ENCODE measurements at places on chromosomes 6 and 20.
A peak's percentile ranks its signal among the peaks of the same experiment; 100 is the strongest.

DNA sequence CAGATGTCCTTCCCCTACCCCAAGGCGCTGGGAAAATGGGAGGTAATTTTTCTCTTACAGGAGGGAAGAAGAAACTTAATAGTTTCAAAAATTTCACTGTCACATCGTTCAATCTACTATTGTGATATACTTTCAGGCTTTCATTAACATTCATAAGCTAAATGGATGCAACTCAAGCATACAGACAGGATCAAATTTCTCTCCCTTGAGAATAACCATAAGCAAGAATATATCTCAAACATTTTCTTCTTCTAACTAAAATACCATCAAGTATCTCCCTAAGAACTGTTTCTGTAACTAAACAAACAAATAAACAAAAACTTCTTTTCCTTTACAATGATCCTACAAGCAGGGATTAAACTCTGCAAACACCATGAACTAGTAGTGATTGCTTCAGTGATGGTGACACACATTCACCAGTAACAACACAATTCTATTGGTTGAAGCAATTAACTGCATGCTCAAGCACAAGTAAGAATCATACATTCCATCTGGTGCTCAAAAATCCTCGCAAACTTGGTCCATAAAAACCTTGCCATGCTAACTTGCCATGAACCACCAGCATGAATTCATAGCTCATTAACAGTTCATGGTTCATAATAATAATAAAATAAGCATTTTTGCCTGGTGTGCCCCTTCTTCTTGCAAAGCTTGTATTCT is 183.8 kb downstream of the PTPRK start:
- no peak for DNase-seq

DNA sequence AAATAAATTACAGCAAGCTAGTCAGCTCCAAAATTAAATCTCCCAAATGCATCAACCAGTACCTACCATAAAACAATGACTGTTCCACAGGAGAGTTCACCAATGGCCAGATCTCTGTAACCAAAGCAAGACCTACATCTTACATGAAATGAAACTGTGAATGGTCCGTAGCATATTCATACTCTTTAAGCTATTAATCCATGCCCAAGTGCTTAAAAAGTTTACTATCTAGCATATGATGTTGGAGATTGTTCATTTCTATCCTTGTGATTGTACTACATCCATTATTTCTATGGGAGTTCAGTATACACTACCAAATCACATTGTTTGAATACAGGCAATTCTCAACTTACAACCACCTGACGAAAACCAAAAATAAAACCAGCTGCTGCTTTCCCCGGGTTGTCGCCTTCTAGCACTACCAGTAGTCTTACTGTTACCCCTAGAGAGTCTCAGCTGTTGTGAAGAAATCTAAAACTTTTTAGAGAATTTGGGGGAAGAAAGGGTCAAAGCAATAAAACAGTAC is 38.0 kb downstream of the HIVEP2 start:
- no peak for DNase-seq

- DNase-seq = peak; percentile 22
Measured at GRCh38 chr6:155782320-155782731, 326.7 kb upstream of the NOX3 start.

DNA sequence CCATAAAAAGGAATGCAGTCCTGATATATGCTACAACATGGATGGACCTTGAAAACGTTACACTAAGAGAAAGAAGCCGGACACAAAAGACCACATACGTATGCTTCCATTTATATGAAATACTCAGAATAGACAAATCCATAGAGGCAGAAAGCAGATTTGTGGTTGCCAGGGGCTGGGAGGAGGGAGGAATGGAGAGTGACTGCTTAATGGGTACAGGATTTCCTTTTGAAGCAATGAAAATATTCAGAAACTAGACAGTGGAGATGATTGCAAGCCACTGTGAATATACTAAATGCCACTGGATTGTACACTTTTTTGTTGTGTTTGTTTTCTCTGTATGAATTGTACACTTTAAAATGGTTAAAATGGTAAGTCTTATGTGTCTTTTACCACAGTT is 29.4 kb upstream of the CDKN1A start:
- DNase-seq = no peak

GRCh38 chr6:85771925-85772430 is 129.3 kb upstream of the SYNCRIP start:
- no peak for DNase-seq

DNA sequence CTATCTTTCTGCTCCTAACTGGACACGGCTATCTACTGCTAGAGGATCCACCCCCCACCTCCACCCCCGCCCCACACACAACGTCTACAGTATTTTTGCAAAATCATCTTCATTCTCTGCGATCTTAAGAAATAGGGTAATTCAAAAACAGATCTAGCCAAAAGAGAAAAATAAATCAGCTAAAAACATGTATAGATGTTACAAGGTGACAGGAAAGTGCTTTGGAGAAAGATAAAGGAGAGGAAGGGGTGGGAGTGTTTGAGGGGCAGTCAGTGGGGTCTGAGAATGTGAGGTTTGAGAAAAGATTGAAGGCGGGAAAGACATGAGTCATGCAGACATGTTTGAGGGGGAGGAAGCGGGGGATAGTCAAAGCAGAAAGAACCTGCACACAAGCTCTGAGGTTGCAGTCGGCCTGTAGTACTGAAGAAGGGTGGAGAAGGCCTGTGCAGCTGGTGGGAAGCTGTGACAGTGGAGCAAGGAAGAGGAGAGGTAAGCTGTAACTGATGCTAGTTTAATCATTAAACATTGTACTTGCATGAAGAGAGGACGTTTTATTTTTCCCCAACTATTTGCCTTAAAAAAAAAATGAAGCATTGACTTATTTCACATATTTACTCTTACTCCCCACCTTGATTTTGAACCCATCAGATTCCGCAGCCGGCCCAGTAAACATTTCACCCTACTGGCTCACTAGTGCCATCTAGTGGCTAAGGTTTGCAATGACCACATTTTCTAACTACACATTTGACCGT is 332.6 kb downstream of the ADGRB3 start:
- peak; percentile 23 for DNase-seq

GRCh38 chr6:79895382-79896074 is 51.8 kb downstream of the ELOVL4 start:
- DNase-seq = no peak

- DNase-seq = no peak
Measured at GRCh38 chr6:39224523-39225182, 4.6 kb downstream of the KCNK5 start.

DNA sequence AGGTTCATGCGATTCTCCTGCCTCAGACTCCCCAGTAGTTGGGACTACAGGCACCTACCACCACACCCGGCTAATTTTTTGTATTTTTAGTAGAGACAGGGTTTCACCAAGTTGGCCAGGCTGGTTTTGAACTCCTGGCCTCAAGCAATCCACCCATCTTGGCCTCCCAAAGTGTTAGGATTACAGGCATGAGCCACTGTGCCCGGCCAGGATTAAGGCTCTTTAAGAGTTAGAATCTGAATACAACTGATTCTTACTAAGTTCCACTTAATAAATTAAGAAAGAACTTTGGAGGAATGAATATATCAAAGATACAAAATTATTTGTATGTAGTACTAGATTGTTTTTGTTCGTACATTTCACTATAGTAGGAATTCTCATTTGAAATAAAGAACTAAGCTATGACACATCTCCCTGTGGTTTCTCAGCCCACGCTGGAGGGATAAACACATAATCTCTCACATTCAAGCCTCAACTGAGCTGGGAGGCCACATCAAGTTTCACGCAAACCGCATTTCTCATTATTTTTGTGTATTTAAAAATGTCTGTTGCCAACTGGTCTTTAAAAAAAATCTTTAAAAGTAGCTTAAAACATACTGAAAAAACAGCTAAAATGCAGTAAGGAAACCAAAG is 34.2 kb downstream of the DTNBP1 start:
- DNase-seq = no peak

DNA sequence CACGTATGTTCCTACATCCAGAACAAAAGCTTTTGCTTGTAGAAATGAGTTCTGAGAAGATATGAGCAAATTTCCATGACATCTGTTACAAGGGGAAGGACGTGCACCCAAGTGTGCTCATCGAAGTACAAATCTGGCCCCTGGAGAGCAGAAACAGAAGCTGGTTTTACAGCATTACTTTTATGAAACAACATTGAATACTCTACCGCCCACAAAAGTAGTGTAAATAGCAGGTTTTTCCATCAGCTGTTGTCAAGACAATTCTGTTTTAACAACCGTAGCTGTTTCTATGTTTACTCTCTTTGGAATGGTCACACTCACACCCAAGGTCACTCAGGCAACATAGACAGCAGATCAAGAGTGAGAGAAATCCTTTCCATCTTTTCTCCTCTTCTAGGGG is 114.2 kb upstream of the SSTR4 start:
- DNase-seq = no peak

GRCh38 chr6:70725817-70726415 is 58.2 kb downstream of the SMAP1 start:
- no peak for DNase-seq

GRCh38 chr6:6790393-6790792 is 201.9 kb downstream of the LY86 start:
- no peak for DNase-seq

DNA sequence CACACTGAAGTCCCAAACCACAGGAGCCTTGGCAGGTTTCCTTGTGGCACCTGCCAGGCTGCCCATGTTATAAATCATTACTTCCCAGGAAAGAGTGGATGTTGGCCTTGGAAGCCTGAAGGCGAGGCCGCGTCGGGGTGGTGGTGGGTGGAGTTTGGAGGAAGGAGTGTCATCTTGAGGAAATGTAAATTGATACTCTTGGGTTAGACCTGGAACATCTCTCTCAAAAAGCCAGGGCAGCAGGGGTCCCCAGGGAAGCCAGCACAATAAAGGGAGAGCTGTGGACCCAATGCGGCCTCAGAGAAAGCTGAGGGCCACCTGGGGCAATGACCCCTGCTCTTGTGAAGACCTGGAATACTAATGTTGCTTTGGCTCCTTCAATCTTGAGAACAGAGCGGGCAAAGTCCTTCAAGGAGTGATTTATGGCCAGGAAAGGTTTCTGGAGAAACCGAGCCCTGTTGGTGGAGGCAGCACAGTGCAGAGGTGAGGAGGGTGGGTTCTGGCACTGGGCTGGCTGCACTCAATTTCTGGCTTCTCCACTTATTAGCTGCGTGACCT is 26.3 kb upstream of the TRAF3IP2 start:
- DNase-seq = no peak

GRCh38 chr6:8494730-8495129 is 59.4 kb upstream of the SLC35B3 start:
- no peak for DNase-seq

DNA sequence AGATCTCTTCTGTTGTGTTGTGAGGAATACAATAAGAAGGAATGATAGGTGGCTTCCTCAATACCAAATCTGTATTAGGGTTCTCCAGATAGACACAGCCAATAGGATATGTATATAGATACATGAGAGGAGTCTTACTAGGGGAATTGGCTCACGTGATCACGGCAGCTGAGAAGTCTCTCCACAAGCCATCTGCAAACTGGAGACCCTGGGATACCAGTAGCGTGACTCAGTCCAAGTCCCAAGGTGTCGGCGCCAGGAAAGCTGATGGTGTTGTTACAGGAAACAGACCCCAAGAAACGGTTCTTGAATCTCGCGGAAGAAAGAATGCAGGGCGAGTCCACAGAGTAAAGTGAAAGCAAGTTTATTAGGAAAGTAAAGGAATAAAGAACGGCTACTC is 61.4 kb downstream of the SYTL3 start:
- no peak for DNase-seq

GRCh38 chr6:132763269-132763668 is 5.6 kb upstream of the VNN2 start:
- DNase-seq = no peak

- no peak for DNase-seq
Measured at GRCh38 chr6:137903933-137904821, 37.1 kb downstream of the TNFAIP3 start.

DNA sequence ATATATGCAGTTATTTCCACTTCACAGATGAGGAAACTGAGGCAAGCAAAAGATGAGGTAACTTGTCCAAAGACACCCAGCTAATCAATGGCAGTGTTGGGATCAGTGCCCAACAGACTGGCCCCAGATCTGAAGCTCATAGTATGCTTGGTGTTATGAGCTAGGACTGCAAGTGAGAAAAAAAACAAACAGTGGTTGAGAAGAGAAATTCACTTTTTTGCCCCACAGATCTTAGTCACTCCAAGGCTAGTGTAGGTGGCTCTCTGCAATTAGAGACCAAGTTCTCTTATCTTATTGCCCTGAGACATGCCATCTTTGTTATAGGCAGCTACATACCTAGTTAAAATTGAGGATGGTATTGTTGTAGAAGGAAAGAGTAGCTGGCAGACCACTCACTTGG is 16.3 kb downstream of the PLEKHG1 start:
- no peak for DNase-seq

- DNase-seq = no peak
Measured at GRCh38 chr6:71509191-71510005, 220.8 kb downstream of the OGFRL1 start.

DNA sequence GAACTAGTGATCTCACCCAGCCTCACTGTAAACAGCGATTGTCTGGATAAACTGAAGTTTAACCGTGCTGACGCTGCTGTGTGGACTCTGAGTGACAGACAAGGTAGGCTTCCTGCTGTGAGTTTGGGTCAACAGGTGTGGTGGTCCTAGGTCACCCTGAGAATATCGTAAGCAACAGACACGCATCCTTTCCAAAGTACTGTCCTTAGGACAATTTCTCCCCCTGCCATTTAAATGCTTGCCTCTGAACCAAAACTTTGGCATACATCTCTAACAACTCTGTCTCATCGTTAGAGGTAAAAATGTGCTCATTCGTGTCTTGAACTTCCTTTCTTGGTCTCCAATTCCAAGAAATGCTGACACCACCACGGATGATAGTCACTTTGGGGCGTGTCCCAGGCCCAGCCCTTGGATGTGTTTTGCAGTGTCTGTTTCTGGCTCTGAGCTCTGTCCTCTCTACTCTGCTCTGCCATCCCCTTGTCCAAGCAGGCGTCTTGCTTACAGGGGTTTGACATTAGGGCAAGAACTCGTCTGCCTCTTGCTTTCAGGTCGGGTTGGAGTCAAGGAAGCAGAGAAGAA is 95.5 kb downstream of the EYA2 start:
- DNase-seq = no peak

- DNase-seq = no peak
Measured at GRCh38 chr20:56343861-56344381, 14.9 kb upstream of the FAM210B start.

GRCh38 chr6:6631534-6632276 is 43.2 kb downstream of the LY86 start:
- no peak for DNase-seq
